ENCODE measurements at places on chromosomes 2 and 18. TPM values are rescaled to one million over a fixed set of nuclear protein-coding genes. Genes with fewer than 3 reads are reported as not detected.

SCYGR2 gene
- not detected for total RNA-seq

GAREM2 gene
- 1.5 TPM for total RNA-seq

RFTN2 gene
- 5.9 TPM for total RNA-seq

SPIRE1 gene
- total RNA-seq, result 26.4 TPM

SNORC gene
- 1.2 TPM for total RNA-seq

CDK15 gene
- total RNA-seq, result 6.3 TPM

KLHL41 gene
- 0.30 TPM for total RNA-seq

CYTIP gene
- not detected for total RNA-seq

GPR45 gene
- total RNA-seq, result not detected

POTEI gene
- total RNA-seq, result not detected

TEX44 gene
- not detected for total RNA-seq

SULT1C4 gene
- 0.30 TPM for total RNA-seq

R3HDM1 gene
- total RNA-seq, result 7.1 TPM

RAX gene
- total RNA-seq, result not detected

SERPINB10 gene
- not detected for total RNA-seq

TXNDC2 gene
- not detected for total RNA-seq

RGPD8 gene
- 22.1 TPM for total RNA-seq

STPG4 gene
- 0.32 TPM for total RNA-seq

GPR35 gene
- total RNA-seq, result 0.30 TPM

PPIG gene
- total RNA-seq, result 32.4 TPM

TUBA4B gene
- not detected for total RNA-seq

SDC1 gene
- total RNA-seq, result 77.2 TPM

IL1A gene
- total RNA-seq, result 86.3 TPM
